ENCODE measurements at places on chromosomes 1 and 21.

- no peak for DNase-seq
Measured at GRCh38 chr1:23698466-23698865, 6.9 kb downstream of the RPL11 start.

DNA sequence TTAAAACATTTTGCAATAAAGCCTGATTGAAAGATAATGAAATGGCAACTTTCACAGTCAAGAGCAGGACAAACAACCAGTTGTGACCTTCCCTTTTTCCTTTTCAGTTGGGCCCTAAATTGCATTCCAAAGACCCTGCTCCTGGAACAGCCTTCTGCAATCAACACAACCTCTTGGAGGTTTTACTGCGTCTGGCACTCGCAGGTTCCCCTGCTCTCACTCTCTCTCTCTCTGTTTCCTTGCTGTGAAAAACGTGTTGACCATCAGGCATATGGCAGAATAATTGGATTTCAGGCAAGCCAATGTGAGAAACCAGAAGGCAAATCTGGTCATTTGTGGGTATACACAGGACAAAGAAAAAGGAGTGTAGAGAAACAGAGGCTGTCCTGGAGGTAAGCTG lies 23.2 kb downstream of the SLC44A5 start:
- DNase-seq, result no peak

DNA sequence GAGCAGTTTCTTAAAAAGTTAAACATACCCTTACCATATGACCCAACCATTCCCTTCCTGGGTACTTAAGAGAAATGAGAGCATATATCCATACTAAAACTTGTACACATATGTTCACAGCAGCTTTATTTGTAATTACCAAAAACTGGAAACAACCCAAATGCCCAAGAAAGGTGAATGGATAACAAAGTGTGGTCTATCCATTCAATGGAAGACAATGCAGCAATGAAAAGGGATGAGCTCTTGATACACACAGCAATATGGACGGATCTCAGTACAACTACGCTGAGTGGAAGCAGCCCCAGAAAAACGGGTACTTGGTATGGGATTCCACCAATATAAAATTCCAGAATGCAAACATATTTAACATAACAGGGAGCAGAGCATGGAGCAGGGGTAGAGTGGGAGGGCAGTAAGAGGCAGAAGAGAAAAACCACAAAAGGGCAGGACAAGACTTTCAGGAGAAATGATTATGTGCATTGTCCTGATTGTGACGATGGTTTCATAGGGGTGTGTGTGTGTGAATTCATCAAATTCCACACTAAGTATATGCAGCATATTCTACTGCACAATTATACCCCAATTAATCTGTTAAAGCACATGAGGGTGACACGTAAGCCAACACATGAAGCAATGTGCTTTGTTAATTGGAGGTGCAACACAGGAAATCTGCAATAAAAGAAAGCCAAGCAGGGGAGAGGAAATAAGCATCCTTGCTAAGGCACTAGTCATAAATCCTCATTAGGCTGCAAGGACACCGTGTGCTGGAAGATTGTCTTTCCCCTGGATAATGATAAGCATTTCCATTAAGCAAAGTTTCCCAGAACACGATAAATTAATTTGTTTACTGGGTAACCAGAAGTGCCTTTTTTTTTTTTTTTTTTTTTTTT lies 113.1 kb upstream of the KRTAP19-8 start:
- DNase-seq, result no peak

DNA sequence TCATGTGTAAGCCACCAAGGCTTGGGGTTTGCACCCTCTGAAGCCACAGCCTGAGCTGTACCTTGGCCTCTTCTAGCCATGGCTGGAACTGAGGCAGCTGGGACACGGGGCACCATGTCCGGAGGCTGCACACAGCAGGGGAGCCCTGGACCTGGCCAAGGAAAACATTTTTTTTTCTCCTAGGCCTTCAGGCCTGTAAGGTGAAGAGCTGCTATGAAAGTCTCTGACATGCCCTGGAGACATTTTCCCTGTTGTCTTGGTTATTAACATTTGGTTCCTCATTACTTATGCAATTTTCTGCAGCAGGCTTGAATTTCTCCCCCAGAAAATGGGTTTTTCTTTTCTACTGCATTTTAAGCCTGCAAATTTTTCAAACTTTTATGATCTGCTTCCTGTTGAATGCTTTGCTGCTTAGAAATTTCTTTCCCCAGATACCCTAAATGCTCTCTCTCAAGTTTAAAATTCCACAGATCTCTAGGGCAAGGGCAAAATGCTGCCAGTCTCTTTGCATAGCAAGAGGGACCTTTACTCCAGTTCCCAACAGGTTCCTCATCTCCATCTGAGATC lies 295.8 kb downstream of the LTN1 start:
- no peak for DNase-seq

- peak; percentile 52 for DNase-seq
Measured at GRCh38 chr1:41856944-41857285, 61.8 kb downstream of the HIVEP3 start.

- DNase-seq, result no peak
Measured at GRCh38 chr1:7912743-7913557, 27.7 kb downstream of the TNFRSF9 start.

GRCh38 chr1:11273595-11274234 lies 717 bp downstream of the UBIAD1 start:
- no peak for DNase-seq

GRCh38 chr1:112934577-112934976 lies 21.4 kb downstream of the SLC16A1 start:
- DNase-seq, result no peak

DNA sequence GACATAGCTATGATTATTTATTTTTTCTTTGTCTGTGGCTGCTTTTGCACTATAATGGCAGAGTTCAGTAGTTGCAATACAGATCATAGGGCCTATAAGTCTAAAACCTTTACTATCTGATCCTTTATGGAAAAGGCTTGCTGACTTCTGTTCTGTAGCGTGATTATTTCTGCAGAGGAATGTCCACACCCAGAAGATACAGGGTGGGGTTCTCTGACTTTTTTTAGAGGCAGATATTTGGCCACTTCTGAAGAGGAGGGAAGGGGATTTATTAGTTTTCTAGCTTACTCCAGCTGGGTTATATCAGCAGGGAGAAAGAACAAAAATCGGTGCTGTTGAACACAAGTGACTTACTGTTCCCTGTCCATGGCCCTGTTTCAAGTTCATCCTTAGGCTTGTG lies 97.6 kb downstream of the RPE65 start:
- no peak for DNase-seq

- peak; percentile 63 for DNase-seq
Measured at GRCh38 chr21:42117229-42117966, 46.3 kb downstream of the UMODL1 start.

DNA sequence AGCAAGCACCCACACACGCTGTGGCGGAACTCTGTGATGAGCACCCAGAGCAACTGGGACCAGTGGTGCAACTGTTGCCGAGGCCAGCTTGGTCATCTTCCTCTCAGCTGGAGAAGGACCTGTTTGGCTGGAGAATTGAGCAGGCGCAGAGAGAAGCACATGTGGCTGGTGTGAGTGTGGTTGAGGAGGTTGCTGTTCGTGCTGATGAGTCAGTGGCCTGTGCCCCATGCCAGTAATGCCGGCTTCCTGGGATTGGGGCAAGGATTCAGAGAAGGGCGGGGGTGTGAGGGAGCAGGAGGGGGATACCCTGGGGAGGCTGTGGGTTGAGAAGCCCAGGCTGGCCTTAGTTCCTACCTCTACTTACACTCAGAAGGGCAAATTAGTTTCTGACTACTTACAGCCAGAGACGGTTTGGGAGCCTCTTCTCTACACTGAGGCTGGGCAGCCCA lies 57.5 kb upstream of the EPS8L3 start:
- DNase-seq, result peak; percentile 99

GRCh38 chr1:1082239-1082775 lies 8.2 kb upstream of the RNF223 start:
- DNase-seq, result no peak

DNA sequence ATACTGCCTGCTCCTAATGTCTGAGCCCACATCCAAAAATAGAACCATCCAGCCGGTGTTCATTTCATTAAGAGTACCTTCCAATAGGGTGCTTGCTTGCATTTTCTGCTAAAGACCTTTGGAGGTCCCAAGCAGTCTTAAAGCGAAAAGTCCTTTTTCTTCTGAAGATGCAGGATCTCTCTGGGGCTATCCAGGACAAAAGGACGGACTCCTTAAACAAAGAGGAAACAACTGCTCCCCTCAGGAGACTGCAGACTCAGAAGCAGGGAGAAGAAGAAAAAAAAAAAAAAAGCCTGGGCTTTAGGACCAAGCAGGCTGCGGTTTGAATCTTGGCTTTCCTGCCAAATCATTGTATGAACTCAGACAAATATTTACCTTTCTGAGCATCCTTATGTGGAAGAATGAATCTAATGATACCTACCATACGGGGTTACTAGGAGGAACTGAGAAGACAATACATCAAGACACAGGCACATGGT lies 204.0 kb downstream of the PLPP3 start:
- no peak for DNase-seq

DNA sequence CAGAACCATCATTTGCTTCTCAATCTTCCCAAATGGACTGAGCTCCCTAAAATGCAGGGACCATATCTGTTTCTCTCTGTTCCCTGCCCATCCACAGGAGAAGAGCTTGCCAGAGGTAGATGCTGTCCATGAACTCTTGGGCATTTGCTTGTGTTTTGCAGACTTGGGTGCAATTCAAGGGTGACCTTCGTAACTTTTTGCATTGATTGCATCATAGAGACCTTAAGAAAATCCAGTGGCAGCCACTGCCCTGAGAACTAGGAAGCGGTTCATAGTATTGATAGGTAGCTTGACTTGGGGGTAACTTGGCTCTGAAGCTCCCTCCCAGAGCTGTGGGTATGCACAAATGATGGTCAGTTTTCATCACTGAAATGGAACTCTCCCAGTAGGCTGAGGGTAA lies 34.3 kb upstream of the EDEM3 start:
- no peak for DNase-seq

DNA sequence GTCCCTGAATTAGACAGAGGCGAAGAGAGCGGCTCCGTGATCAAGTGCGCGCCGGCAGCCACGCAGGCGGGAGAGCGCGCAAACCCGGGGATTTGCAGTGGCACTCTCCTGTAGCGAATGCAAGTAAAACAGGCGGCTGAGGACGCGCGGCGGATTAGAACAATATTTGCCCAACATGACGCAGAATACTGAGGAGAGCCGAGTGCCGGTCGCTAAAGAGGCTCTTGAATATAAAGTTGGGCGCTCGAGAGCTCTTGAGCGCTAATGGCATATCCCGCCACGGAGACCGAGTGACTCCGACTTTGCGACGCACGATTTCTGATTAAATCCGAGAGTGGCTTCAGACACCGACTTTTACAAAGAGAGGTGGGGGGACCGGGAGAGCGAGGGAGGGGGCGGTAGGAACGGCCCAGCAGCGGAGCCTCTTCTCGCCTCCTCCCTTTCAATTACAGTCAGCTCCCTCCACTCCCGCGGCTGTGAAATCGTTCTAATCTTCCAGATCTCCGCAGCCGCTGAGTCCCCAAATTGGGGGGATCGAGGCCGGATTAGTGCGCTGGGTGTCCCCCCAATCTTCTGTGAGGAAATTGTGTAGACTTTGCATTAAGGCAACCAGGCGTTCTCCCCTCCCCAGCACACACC lies 2.3 kb downstream of the PAX7 start:
- DNase-seq, result no peak

GRCh38 chr1:208243967-208244916 lies at the start of gene PLXNA2:
PLXNA2 (minus strand) TSS chr1:208244384; CDS start chr1:208217922, 26,462 bp downstream.
- peak; percentile 65 for DNase-seq

DNA sequence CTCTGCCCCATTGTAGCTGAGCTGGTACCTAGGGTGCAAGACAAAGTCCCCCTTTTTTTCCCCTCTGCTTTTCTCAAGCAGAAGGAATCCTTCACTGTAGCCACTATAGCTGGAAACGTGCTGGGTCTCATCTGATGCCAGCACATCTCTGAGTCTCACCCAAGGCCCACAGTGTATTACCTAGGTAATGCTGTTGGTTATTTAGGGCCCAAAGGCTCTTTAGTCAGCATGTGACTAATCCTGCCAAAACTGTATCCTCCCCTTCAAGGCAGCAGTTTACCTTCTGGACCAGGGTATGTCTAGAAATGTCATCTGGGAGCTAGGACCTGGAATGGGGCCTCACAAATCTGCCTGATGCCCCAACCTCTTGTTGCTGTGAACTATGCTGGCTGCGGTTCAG lies 423.4 kb downstream of the NUF2 start:
- DNase-seq, result no peak

- no peak for DNase-seq
Measured at GRCh38 chr1:200625381-200625824, 4.9 kb upstream of the KIF14 start.

Data from fibroblast of gingiva (primary cell).